ENCODE measurements at places on chromosomes 5 and 9. TPM values are rescaled to one million over a fixed set of nuclear protein-coding genes. Genes with fewer than 3 reads are reported as not detected.

Gene GDNF
- total RNA-seq: not detected

Gene DMRT2
- not detected for total RNA-seq

Gene PCDHA7
- total RNA-seq: not detected

Gene PITX1
- total RNA-seq: not detected

Gene AGTPBP1
- total RNA-seq: 147 TPM

Gene FCN1
- 1,156 TPM for total RNA-seq

Gene CNTNAP3B
- total RNA-seq: under 0.01 TPM

Gene OTP
- not detected for total RNA-seq

Gene PCA3
- under 0.01 TPM for total RNA-seq

Gene PCDHA9
- not detected for total RNA-seq

Gene ZFP37
- 0.42 TPM for total RNA-seq

Gene FAM78A
- 32.3 TPM for total RNA-seq

Gene MCC
- 1.0 TPM for total RNA-seq

Gene CDKN2A
- total RNA-seq: 1.2 TPM
